H54 (cell line): ENCODE measurements at places on chromosomes 3 and 15.

GRCh38 chr3:182739619-182740018 lies 53.7 kb upstream of the ATP11B start:
- DNase-seq = no peak

DNA sequence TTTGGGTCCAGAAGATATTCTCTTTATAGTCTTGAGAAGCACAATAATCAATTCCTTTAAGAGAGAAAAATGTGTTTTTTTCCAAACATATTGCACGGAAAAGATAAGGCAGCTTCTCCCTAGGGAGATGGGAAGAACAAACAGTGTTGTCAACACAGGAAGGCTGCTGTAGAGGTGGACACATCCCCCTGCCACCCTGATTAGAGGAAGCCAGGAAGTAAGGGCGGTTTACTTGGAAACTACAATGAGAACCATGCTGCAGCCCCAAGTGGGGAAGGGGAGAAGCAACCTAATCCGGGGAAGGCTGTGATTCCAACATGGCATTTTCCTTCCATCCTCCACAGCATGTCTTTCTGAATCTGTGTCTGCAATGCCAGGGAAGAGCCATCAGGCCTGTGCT lies 256.9 kb upstream of the TGFBR2 start:
- DNase-seq = no peak

DNA sequence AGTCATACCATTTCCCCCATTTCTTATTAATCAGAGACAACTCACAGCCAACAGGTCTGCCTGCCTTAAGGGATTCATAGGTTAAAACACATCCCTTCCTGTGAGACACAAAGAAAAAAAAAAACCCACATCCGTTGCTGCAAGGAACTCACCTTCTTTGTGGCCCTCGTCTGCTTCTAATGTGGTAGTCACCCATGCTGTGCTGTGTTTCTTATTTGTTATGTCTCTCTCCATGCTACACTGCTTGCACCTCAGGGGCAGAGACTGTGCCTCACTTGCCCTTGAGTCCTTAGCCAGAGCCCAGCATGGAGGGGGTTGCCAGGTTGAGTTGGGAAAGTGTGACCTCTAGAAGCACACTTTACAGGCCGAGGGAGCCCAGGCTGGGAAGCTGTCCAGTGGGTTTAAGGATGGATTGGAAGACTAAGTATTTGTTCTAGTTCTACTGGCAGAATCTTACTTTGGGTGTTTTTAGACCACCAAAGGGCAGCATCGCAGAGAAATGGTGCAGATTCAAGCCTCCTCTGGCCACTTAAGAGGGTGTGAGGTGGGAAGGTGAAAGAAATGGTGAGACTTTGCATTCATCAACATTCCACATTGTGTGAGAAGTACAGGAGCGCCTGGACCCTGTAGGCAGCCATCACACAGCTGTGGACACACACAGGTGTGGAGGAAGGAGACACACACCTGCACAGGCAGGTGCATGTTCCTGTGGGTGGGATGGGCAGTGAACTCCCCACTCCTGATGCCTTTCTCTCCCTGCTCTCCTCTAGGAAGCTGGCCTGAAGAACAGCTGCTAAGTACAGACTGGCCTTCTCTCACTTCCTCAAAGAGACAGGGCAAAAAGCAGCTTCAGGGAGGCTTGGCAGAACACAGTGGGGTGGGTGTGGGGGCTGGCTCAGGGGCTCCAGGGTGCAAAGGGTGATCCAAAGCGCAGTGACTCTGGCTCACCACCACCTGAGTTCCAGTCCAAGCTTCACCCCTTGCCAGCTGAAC lies 48.8 kb downstream of the GLB1 start:
- DNase-seq = no peak

GRCh38 chr15:57734860-57735259 lies 28.3 kb downstream of the POLR2M start:
- no peak for DNase-seq

DNA sequence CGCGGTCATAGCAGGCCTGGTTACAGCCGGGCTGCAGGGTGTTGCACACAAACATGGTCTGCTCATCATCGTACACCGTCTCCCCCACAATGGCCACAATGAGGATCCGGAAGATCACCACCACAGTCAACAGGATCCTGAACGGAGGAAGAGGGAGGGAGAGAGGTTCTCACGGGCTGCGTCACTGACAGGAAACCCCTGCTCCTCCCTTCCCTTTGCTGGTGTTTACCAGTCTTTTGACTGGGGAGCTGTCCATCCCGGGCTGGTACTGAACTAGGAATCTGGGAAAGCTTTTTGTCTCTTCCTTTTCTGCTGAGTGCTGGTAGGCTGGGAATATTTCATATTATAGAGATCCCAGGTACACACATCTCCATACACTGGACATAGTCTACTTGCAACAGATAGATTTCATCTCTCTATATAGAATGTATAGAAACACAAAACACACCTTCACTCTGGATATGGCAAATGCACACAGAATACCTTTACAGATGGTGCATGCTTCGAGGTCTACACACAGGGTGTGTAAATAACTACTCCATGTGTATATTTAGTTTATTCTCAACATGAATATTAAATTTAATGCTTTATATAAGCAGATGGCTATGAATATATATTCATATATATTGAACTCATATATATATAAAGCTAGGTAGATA lies 1.4 kb downstream of the GJD2 start:
- DNase-seq = peak; percentile 48

DNA sequence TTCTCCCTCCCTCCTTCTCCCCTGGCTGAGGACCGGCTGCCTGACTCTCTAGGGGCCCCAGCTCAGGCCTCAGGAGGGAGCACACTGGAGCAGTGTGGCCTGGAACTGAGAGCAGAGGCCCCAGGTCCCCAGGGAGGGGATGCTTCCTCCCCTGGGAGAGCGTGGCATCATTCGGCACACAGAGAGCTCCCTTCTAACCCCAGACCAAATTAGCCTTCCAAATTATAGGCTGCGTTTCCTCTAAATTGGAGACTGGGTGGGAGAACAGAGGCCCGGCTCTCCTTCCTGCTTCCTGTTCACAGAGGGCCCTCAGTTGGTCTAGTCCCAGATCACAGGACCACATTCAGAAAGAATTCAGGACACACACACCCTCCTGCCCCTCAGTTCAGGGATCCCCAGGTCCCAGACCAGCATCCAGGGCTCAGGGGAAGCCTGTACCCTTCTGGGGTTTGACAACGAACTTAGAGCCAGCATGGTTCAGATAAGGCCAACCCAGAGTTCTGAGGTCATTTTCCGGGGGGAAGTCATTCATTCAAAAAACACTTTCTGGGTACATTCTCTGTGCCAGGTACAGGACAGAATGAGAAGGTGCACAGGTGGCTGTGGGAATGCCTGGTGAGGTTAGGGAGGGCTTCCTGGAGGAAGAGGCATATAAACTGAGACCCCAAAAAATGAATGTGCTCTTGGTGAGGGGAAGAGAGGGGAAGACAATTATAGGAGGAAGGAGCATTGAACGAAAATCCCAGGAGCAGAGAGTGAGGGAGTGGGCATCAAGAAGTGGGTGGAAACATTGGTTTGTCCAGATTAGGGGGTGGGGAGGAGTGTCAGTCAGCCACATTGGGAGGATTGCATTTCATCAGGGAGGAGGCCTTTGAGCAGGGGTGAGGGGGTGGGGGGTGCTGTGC lies 28.4 kb upstream of the RPL29 start:
- no peak for DNase-seq

- DNase-seq = no peak
Observed at GRCh38 chr3:160475884-160476283, 26.3 kb upstream of the TRIM59 start.

GRCh38 chr15:48413304-48413703 lies 82.1 kb downstream of the DUT start:
- DNase-seq = no peak

DNA sequence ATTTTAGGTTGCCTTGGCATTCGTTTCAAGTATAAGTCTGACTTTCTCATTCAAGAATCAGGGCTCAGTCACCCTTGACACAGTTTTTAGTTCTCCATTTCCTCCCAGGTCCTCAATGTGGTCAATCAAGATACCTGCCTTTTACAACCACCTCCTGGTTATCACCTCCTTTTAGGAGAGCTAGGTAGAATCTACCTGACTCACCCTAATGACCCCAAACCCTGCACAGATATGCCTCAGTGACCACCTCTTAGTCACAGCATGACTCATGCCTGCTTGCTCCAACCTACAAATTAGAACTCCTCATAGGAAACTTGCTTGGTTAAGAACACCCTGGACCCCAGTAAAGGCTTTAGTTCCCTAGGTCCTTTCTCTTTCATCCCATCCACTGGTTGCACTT lies 22.5 kb downstream of the DMXL2 start:
- no peak for DNase-seq

DNA sequence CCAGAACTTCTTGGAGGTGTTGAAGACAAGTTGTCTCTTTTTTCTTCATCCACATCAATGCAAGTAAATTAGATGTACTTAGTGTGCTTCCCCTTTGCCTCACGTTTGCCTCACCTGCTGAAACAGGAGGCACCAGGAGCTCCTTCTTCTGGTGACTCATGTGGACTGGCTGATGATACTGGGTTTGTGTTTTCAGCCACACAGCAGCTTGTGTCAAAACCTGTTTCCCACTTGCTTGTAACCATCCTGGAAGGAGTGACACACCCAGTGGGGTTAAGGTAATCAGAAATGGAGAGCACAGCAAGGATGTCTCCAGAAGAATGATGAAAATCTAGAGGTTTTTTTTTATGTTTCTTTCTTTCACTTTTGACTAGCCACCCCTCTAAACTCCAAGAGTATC lies 143.3 kb upstream of the RBMS3 start:
- no peak for DNase-seq

DNA sequence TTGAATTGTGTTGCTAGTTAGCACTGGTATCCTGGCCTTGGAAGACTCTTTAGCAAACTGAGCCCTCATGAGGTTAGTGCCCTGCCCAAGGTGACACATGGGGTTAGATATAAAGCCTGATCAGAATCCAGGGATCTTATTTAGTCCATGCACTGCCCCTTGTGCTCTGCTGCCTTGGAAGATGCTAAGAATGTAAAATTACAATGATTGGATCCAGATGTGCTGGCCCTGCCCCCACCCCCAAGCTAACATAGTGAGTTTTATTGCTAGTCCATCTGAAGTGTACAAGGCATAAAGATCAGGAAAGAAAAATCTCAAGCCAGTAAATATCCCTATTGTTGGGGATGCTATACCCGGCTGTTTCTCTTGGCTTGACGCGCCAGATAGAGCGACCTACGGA lies 248.1 kb upstream of the C2CD4B start:
- DNase-seq = no peak

DNA sequence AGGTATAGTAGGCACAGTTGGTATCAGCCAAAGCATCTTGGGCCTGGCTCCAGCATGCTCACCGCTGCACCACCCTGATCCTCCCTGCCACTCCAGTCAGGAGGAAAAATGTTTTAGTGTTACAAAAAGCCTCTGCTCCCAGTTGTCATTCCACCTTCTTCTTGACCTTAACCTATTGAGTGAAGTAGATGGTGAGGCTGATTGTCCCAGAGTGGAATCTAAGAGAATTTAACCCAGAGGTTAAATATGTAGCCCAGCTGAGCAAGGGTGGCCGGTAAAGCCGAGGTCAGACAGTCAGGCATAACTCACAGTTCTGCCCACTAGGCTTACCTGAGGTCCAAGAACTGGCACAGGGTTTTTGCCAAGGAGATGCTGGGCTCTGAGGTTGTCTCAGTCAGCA lies 30.7 kb upstream of the TNIK start:
- no peak for DNase-seq

DNA sequence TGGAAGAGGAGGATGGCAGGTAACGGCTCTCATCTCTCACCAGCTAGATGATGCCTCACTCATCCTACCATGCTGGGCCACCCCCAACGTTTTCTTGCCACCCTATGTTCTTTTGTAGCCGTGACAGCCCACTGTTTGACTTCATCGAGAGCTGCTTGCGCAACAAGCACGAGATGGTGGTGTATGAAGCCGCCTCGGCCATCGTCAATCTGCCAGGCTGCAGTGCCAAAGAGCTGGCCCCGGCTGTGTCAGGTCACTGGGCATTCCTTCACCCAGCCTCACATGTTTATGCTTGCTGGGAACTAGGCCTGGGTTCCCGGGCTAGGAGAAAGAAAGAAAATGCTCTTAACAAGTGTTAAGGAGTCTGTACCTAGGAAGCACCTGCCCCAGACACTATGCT lies 8.2 kb downstream of the COPG1 start:
- no peak for DNase-seq

DNA sequence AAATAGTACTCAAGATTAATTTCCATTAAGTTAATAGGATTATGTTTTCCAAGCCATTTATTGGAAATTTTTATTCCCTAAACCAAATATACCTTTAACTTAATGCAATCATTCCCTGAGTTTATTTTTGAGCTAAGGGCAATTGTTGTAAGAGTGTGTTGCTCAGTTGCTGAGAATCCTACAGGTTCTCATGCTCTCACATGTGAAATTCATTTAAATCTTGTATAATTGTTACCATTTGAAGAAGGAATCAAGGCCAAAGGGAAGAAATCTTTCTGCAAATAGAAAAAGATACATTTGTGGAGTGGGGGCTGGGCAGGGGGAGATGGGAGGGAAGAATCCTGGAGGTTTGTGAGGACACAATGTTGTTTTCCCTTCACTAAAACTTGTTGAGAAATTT lies 202.7 kb upstream of the STRIT1 start:
- no peak for DNase-seq

- DNase-seq = no peak
Observed at GRCh38 chr3:124455891-124456290, 274.4 kb upstream of the UMPS start.

GRCh38 chr3:156461889-156462288 lies 93.0 kb downstream of the SSR3 start:
- DNase-seq = no peak

DNA sequence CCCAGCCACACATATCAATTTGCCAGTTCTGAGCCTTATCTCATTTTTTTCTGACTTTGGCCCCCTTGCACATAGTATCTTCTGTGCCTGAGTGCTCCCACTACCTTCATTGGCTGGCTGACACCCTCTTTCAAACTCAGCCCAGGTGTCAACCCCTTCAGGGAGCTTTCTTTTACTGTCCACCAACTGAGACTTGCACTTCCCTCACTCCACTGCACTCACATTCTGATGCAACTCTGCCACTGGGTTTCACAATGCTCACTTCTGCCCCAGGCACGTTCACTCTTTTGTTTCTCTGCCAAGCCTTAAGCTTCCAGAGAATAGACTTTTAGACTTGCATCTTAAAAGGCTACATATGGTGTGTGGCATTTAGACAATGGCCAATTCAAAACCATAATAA lies 101.5 kb upstream of the CBLB start:
- DNase-seq = no peak

DNA sequence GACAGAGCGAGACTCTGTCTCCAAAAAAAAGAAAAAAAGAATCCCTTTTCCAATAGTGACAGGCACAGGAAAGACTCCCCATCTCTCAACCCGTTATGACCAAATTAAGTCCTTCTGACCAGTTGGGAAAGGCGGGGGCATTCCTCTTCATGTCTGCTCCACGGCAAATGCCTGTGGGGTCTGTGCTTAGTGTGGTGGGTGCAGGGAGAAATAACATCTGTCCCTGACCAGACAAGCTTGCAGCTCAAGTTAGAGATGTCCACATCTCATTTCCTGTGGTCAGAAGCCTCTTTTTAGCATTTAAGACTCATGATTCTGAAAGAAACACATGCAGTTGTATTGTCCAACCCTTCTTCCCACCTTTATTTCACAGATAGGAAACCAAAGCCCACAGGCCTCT lies 16.2 kb downstream of the PLA1A start:
- DNase-seq = no peak

- DNase-seq = peak; percentile 36
Observed at GRCh38 chr3:155382396-155383042, 89.0 kb upstream of the STRIT1 start.
